ENCODE measurements at places on chromosomes 7 and 10. TPM values are rescaled to one million over a fixed set of nuclear protein-coding genes. Genes with fewer than 3 reads are reported as not detected.
A peak's percentile ranks its signal among the peaks of the same experiment; 100 is the strongest.

The ATP6V1F gene
- total RNA-seq: 129 TPM

The CALML3 gene
- total RNA-seq: not detected

The CFAP70 gene
- total RNA-seq: 0.73 TPM

The OR2A12 gene
- total RNA-seq: not detected

The NPFFR1 gene
- not detected for total RNA-seq

The CAMK1D gene
- total RNA-seq: 2.1 TPM

The RHOBTB1 gene
- 6.7 TPM for total RNA-seq

The LRCH4 gene
- total RNA-seq: 15.6 TPM

The PARG gene
- 85.4 TPM for total RNA-seq

The PTN gene
- total RNA-seq: 0.07 TPM

The PFKP gene
- 172 TPM for total RNA-seq

The GIMAP1 gene
- total RNA-seq: not detected

DNA sequence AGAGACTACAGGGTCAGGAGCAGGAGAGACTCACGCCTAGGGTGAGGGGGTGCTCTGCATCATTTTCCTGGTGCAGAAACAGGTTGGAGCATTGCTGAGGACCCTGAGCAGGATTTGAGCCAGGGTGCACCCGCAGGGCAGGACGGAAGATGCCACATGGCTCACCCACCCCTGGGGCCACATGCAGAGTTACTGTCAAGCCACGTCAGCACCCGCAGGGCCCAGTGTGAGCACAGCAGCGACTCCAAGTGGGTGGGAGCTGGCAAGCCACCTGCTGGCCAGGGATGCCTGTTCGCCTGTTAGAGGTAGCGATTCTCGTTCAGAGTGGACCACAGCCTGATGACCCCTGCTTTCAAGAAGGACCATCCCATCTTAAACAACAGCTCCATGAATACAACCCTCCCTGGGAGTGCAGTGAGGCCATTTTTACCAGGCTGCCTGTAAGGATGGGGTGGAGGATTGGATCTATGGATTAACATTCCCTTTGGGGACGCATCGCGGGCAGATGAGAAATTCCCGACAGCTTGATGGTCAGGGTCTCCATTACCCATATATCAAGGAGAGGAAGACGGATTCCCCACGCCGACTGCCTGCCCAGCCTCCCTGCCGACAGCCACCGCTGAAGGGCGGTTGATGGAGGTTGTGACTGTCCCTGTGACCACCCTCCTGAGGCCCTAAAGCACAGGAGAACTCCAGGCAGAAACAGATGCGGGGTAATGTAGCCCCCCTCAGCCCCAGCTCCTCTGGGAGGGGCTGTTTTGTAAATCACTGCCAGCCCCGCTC lies 101.1 kb upstream of the RET start:
- DNase-seq: peak; percentile 62

- DNase-seq: peak; percentile 80
Measured at GRCh38 chr7:100891568-100892247, 2.2 kb upstream of the UFSP1 start.

GRCh38 chr7:116356333-116356965 lies 143.1 kb upstream of the CAV2 start:
- no peak for DNase-seq

GRCh38 chr7:77288676-77289320 lies 89.2 kb upstream of the FGL2 start:
- DNase-seq: no peak

- peak; percentile 78 for DNase-seq
Measured at GRCh38 chr10:61895898-61896600, 5.5 kb upstream of the ARID5B start.

GRCh38 chr10:6222755-6223154 lies 20.0 kb downstream of the PFKFB3 start:
- DNase-seq: no peak

- DNase-seq: no peak
Measured at GRCh38 chr7:50659329-50659965, 94.2 kb upstream of the DDC start.

DNA sequence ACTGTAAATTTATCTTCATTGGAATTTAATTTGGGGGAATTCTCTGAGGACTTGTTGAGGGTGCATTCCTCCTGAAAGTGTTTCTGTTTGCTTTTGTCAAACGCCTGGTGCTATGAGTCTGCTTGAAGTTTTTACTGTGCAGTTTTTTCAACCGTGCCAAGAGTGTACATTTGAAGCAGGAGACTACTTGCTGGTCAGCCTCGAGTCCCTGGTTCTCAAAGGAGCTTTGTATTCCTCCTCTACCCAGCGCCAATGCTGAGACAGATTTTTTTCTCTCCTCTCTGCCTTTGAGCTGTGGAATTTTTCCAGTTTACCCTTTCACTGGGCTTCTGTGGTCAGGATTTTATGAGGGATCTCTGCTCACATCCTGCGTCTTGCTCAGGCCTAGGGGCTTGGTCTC lies 62.1 kb downstream of the NPY start:
- DNase-seq: peak; percentile 40

GRCh38 chr7:47523401-47523800 lies 58.5 kb downstream of the TNS3 start:
- DNase-seq: no peak

DNA sequence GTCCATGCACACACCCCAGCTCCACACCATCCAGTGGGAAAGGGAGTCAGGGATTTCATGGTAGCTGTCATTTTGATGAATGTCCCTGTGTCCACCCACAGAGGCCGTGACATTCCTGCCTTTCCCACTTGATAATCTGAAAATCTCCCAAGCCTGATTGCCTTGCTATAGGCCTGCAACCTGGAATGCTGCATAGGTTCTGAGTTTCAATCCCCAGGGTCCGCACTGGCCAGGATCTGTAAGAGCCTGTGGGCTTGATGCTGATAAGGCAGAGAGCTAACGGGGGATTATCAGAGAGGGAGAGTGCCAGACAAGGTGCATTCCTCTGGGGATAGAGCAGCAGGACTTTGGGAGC lies 57.5 kb downstream of the RBM20 start:
- DNase-seq: no peak

DNA sequence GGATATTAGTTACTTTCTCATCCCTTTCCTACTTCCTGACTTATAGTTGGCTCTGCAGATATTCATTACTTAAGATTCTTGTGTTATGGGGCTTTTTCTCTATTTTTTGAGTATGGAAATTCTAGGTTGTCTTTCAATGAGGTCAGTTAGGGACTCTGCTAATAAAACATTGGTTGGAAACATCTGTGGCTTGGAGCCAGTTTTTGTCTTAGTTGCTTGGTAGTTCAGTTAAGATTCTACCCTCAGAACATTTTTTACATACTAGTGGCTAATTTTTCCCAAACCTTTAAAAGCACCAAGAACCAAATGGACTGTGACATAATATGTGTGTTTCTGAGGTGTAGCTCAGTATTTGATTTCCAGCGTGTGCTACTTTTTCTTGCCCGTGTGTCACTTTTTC lies 305.6 kb upstream of the FZD1 start:
- DNase-seq: no peak

DNA sequence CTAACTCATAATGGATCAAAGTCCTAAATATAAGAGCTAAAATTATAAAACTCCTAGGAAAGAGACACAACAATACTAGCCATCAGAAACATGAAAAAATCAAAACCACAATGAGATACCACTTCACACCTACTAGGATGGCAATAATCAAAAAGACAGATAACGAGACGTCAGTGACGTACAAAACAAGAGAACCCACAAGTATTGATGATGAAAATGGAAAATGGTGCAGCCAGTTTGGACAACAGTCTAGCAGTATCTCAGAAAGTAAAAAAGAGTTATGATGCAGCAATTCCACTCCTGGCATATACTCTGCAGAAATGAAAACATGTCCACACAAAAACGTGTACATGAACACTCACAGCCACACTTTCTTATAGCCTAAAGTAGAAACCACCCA lies 173.5 kb downstream of the SRPK2 start:
- DNase-seq: no peak

DNA sequence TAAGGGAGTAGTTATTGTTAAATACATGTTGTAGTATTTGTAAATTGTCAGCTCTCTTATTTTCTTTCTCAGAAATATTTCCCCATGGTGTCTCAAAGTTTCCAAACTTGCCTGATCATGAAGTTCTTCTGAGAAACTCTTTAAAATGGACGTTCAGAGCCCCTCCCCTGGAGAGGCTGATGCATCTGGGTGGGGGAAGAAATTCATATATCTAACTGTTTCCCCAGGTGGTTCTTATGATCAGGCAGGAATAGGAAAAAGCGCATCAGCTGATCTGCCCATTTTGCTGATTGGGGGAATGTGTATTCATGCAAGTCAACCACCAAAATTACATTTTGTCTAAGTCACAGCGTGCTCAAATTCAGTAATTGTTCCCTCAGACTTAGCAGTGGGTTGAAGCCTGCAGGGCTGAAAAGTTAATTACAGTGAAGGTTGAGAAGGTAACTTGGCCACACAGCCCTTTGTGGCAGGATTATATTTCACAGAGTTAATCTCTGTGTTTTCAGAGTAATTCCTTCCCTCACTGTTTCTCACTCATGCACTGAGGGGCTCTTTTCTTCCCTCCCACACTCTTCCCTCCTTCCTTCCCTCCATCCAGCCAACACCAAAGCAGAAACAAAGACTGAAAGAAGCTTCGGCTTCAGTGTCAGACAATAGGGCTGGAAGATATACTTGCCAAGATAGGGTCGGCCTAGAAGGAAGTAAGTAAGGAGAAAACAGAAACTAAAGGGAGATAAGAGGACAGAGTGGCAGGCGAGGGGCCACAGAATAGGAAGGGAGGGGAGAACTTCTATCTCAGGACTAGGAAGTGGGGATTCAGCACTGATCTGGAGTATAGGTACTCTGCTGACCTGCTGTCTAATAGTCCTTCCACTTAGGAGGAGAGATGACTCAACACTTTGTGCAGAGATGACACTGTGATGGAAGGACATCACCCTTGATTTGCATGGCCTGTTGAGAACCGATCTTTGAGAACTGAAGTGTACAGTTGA lies 50.5 kb upstream of the STARD3NL start:
- DNase-seq: no peak

GRCh38 chr7:157271991-157272324 lies 64.8 kb upstream of the DNAJB6 start:
- peak; percentile 58 for DNase-seq

DNA sequence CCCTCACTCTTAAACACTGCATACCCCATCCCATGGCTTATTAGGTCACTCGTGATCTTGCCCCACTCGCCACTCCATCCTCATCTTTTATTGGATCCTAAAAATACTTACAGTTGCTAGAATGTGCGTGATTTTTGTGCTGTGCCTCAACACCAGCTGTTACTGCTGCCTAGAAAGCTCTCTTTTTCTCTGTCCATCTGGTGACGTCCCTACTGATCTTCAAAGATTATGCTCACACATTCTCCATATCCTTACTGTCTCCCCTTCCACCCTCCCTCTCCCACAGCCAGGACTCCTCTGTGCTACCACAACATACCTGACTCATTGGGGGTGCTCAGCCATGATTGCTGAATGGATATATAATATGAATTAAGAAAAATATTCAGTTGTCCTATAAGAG lies 42.0 kb downstream of the CDK6 start:
- DNase-seq: no peak

GRCh38 chr7:148142660-148143248 lies 447.8 kb upstream of the C7orf33 start:
- peak; percentile 72 for DNase-seq

DNA sequence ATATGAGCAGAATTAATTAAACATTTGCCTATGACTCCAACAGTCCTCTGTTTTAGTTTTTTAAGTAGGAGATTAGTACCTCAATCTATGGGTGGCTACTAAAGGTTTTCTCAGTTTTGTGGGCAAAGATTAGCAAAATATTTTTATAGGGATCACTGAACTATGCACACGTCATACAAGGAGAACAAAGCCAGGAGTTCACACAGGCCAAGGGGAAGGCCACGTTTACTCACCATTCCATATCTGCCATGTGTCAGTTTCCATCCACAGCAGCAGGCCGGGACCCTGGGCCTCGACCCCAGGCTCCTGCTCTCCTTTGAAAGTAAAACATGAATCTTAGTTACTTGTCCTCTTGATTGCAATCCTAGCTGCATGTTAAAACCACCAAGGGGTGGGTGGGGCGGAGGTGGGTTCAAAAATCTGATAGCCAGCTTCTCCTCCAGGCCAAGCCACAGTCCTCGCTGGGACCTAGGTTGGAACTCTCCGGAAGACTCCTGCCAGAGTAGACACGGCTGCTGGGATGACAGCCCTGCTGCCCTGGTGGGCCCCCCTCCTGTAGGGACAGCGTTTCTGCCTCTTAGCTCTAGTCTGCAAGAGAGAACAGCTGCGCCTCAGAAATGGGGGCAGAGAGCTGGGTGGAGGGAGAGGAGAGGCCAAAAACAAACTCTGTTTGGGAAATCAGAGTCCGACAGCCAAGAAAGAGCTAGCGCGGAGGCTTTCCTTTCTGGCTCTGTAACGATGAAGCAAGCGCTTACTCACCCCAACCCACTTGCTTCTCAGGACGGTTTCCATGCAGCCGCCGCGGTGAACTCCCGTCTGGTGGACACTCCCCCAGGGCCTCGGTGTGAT lies 35.6 kb downstream of the PITRM1 start:
- no peak for DNase-seq

- no peak for DNase-seq
Measured at GRCh38 chr7:31873816-31874597, 187.0 kb downstream of the PPP1R17 start.

DNA sequence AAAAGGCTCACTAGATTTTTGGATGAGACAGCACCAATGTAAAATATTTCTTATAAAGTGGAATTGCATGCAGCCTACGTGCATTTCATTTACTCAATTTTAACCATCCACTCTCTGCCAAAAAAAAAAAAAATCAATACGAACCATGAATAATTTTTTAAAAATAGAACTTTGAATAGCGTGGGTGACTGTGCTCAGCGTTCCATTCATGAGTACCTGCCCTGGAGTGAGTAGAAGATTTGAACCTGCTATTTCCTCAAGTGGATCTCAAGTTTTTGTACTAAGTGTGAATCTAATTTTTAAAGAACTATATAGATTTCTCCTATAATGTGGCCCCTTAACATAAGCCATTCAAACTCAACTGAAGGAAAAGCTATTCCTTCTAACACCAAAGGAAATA lies 105.3 kb downstream of the ARHGAP12 start:
- DNase-seq: no peak

GRCh38 chr10:28938745-28939144 lies 261.4 kb downstream of the BAMBI start:
- DNase-seq: peak; percentile 41

GRCh38 chr10:5582736-5583135 lies 58.0 kb downstream of the CALML3 start:
- DNase-seq: no peak

DNA sequence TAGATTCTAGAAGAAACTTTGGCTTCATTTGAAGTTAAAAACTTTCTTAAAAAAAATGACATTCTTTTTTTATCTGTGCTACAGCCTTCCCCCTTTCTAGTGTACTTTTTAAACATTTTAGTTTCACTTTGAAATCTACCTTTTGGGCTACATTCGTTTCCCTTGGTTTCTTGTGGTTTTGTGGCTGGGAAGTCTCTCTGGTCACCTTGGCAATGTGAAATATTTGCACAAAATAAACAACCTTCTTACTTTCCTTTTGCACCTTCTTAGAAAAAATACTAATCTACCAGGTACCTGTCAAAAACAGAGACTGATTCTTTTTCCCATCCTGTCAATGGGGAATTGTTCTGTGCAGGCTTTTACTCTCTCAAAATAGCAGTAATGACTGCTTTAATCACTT lies 350.2 kb downstream of the GATA3 start:
- peak; percentile 47 for DNase-seq

GRCh38 chr7:139351027-139351426 lies 8.7 kb upstream of the LUC7L2 start:
- no peak for DNase-seq
